ENCODE measurements at places on chromosomes 3 and 15. TPM values are rescaled to one million over a fixed set of nuclear protein-coding genes. Genes with fewer than 3 reads are reported as not detected.

DNA sequence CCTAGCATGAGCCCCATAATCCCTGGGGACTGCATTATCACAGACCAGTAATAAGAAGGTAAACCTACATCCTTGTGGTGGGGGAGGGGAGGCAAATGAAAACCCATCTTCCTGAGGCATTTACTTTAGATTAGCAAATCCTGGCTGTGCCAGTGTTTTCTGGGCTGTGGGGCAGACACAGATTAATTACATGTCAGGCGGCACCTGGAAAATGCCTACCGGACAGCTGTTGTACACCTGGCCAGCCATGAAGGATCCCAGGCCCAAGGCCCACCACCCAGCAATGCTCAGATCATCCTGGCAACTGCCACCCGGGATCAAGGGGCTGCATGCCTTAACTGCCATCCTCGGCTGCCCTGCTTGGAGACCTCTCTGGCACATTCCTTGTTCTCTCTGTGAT, 59.1 kb upstream of the RASA2 start:
- no peak for DNase-seq

DNA sequence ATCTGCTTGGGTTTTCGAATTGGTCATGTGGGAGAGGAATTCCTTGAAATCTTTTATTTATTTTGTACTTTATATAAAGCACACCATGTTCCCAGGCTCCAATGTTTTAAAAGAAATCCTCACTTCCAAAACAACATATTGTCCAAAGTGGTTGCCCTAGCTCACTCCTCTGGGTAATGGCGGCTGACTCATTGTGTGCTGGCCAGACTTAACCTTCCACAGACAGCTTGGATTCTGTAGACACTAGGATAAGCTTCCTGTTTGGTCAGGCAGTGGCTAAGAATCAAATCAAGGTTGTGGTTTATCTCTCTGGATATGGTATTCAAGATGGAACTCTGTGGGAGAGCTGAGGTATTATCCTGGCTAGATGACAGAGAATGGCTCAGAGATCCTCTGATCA, 55.8 kb upstream of the FAM98B start:
- no peak for DNase-seq

DNA sequence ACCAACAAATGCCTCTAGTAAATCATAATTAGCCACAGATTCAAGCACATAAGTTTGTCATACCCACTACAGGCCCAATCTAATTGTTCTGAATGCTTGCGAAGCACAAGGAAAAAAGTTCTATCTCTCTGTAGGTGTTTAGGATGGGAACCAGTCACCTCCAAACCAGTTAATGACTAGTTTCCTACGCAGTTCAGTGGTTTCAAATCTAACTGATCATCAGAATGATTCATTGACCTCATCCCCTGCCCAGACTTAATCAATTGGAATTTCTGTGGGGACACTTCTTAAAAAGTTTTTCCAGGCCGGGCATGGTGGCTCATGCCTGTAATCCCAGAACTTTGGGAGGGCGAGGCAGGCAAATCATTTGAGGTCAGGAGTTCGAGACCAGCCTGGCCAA, 24.3 kb upstream of the MASP1 start:
- DNase-seq, result no peak

DNA sequence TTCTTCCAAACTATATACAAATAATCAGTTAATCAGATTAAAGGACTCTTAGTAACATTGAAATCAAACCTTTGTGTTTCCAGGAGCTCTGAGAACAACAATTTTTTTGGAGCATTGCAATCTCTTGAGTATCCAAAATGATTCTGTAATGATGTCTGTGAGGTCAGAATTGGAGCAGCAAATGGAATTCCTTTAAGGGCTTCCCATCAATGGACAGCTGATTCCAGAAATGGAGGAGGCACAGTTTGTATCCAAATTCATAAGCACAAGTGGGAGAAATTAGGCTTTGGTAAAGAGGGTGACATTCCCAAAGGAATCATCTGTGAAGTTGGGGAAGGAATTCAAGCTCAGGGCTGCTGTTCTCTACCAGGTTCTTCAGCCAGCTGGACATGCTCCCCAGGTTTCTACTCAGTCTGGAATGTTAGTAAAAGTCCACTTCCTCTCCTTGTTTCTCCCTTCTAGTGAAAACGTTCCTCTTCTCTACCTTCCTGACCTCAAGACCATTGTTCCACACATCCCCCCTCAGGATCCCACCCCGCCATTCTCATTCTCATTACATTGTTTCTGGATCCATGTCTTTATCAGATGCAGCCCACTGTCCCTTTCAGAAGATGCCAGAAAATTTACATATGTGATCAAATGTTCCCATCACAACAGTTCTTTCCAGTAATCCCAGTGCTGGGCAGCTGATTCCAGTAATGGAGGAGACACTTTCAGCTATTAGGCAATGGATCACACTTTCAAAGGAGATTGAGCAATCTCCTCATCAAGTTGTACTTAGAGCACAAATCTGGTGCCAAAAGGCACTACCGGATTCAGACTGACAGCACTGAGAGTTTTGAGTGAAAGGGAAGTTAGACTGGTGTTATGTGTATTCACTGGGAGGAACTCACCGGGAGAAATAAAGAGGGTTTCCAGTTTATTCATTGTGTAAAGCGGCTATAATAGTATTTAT, 391.3 kb upstream of the TPRG1 start:
- no peak for DNase-seq

- DNase-seq, result no peak
These were observed 598.4 kb upstream of the ZNF717 start for GRCh38 chr3:76383781-76384180.

Gene FETUB
- total RNA-seq, result not detected

DNA sequence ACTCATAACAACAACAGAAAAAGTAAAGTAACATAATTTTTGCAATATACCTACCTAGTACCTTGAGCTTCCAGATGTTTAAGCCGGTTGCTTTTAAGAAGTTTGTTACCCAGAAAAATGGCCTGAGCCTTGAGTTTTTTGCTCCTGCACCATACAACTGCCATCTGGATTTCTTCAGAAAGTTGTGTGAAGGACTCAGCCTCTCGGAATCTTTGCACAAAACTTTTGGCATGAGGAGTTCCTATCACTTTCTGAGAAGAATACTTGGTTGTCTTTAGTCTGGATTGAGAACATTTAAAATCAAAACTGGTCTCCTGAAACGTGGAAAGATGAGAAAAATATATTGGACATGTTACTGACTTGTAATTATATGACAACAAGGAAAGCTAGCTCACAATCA, 17.3 kb downstream of the GTPBP8 start:
- DNase-seq, result no peak

DNA sequence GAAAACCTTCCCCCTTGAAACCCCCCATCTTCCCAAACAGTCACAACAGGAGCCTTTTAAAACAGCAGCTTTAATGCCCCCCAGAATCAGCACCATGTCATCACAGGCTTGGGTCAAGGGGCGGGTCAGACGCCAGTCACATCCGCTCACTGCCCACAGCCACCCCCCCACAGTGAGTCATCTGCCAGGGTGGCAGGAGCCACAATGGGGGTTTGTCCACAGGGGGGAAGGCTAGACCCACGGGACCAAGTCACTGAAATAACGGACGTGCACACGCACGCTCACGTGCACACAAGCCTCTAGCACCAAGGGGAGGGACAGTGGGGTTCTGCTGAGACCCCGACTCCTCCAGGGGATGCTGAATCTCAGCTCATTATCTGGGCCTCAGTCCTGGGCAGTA, 441 bp upstream of the UCN2 start:
- DNase-seq, result peak; percentile 66

DNA sequence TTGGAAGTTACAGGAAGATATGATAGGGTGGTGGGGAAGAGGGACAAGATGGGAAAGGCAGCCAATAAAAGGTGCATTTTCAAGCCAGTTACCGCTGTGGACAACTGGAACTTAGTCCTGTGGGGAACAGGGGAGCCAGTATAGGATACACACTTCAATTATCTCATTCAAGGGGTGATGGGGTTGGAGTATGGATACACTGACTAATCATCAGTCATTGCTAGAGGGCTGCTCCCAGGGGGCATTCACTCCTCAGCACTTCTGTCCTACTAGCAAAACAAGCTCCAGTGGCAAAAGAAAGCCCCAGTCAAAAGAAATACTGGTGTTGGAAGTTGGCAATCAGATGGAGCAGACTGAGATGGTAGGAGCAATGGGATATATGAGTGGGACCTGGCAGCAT, 183.4 kb upstream of the GADL1 start:
- DNase-seq, result no peak

Gene CLDN11
- total RNA-seq, result 12.3 TPM

Gene TNFAIP8L3
- total RNA-seq, result 1.9 TPM

DNA sequence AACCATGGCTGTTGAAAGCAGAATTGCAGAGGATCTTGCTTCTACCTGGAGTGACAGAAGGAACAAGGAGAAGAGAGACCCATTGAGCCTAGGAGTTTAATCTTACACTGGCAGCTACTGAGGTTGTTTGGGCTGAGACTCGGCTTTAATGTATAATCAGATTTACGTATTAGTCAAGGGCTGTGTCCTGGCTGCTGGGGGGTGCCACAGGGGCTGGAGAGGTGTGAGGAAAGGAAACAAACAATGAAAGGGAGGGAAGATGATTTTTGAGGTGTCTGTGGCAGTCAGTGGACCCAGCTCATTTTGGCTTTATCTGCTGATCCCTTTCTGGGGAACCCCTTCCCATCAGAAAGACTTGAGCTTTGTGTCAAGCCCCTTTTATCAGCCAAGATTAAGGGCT, 95.7 kb downstream of the PRICKLE2 start:
- no peak for DNase-seq

- DNase-seq, result no peak
These were observed 116.7 kb downstream of the DLG1 start for GRCh38 chr3:197181741-197182140.

DNA sequence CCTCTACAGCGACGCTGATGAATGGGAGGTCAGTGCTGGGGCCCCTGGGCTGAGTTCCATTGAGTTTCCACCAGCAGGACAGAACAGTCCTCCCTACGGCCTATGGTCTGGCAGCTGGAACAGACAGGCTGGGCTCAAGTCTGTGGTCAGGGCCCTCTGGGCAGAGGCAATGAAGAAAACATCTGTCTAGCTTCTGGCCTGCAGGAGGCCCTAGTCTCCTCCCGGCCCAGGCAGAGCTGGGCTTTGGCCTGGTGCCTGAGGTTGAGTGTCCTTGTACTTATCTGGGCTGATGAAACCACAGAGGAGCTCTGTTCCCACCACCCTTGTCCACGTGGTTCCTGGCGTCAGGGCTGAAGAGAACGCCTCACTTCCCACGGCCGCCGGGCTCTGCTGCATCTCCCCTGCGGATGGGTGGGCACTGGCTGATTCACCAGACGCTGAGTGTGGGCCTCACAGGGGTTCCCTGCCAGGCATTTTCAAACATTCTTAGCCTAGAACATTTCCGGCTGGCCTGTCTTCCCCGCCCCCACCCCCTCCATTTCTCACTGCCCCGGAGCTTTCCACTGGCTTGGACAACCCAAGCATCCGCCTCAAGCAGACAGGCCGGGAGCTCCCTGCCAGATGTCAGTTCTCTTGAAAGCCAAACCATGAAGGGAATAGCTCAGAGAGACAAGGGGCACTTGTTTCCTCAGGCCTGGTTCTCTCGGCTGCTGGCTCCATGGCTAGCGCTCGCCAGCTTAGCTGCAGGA, 20.3 kb downstream of the PPCDC start:
- peak; percentile 84 for DNase-seq

Gene CCR4
- not detected for total RNA-seq

DNA sequence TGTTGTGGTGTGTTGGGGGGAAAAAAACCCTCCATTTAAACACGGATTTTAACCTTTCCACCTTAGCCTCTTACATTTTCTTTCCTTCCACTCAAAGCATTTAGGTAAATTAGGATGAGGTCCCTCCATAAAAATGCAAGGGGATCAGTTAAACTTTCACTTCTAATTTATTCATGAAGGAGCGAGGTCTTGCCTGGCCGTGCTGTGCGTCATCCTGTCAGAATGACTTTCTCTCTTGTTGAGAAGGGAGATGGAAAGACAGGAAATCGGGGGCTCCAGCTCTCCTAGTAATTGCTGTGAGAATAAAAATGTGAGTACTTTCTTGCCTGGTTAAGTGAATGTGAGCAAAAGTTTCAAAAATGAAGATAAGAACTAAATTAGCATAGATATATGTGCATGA, 962.3 kb upstream of the NR2F2 start:
- DNase-seq, result no peak

Gene ITIH1
- total RNA-seq, result 0.94 TPM

Gene ROPN1
- 0.16 TPM for total RNA-seq

DNA sequence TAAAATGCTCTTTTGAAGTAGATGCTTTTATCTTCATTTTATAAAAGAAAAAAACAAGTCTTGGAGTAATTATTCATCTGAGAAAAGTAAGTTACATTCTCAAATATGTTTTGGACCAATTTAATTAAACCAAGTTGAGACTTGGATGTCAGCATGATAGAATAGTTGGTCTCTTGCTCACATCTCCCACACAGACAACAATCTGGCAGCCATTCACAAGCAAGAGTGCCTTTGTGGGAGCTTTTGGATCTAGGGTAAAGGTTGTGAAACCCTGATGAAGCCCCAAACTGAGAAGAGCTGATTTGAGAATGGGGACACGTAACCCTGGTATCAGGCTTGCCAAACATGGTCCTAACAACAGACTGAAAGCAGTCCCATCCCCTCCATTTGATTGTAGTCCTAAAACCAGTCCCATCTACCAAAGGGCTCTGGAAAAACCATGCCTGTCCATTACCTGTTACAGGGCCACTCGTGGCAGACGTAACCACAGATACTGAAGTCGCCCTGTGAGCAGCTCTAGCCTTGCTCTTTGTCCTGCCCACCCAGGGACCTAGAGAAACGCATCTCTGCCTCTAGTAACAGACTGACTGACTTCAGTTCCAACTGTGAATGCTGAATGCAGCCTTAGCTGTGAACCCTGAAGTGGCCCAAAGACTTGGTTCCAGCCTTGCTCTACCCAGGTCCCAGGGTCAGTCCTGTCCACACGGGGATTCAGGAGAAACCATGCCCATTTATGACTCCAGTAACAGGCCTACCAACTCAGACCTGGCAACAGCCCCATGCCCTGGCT, 145.5 kb upstream of the SYNPR start:
- no peak for DNase-seq
